Left renal cortex interstitium (tissue), 4 donors: ENCODE measurements at places on chromosomes 12 and 14. TPM values are rescaled to one million over a fixed set of nuclear protein-coding genes. Genes with fewer than 3 reads are reported as not detected.

- DNase-seq, result no peak
These were observed 7.8 kb upstream of the TAS2R46 start for GRCh38 chr12:11069854-11070365.

CCDC197 gene
- polyA plus RNA-seq, result not detected

FSCB gene
- polyA plus RNA-seq, result not detected

OR11H7 gene
- 0.65 TPM for polyA plus RNA-seq

- no peak for DNase-seq
These were observed 2.3 kb downstream of the MMP14 start for GRCh38 chr14:22838631-22839041.

- no peak for DNase-seq
These were observed 116.4 kb downstream of the NTF3 start for GRCh38 chr12:5548152-5548943.

GRCh38 chr14:75427482-75428229 lies at the start of gene JDP2:
JDP2 (plus strand) TSS chr14:75428022; CDS start chr14:75437921, 9,899 bp downstream.
- DNase-seq, result peak; percentile 80

- DNase-seq, result no peak
These were observed 929.8 kb downstream of the DIO2 start for GRCh38 chr14:79281244-79282152.

DNA sequence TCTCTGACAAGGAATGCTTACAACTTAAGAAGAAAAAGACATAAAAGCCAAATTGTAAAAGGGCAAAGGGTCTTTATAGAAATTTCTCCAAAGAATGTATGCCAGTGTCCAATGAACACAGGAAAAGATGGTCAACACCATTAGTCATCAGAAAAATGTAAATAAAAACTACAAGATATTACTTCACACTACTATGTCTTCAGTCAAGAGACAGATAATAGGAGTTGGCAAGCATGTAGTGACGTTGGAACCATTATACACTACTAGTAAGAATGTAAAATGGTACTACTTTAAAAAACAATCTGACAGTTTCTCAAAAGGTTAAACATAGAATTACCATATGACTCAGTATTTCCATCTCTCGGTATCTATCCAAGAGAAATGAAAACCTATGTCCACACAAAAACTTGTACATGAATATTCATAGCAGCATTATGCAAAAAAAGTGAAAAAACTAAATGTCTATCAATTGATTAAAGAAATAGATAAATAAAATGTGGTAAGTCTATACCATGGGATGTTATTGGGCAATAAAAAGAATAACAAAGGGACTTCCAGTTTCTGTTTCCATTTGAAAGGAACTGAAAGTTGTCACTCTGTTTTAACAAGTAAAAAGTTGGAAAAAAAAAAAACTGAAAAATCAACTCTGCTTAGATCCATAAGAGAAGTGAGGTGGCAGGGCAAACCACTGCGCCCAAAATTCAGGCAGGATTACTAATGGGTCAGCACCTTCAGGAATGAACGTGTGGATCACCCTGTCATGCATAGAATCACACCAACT lies 69.8 kb downstream of the ALG10B start:
- DNase-seq, result no peak

OR4E2 gene
- polyA plus RNA-seq, result not detected

DNA sequence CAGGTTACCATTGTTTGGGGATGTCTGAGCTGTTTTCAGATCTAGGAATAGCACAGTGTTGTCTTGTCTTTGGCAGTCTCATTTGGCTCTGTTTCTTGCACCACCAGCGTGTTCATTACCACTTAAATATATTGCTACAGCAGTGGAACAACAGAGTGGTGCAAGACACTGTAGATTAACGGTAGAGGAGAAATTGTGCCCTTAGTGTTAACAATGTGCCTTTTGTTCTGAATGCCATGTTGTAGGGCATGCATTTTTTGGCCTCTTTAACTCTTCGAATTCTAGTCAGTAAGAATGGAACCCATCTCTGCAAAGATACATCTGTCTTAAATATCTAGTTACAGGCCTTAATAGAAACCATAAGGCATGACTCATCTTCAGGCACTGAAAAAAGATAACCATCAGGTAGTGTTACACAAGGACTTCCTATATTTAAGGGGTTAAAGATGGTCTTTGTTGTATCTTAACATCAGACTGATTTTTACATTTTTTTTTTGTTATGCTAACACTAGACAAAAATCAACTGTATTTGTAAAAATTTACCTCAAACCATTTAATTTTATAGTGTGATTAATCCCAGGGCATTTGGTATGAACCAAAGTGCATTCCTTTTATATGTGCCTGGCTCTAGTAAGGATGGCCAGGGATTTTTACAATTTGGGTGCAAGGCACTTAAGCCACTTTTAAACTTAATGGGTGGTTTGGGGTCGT lies 12.9 kb downstream of the DYRK2 start:
- DNase-seq, result no peak

GRCh38 chr14:59337141-59337611 lies 128.0 kb downstream of the GPR135 start:
- DNase-seq, result no peak
